NCI-H2081 (cell line): ENCODE measurements at places on chromosomes 12 and 14.
A peak's percentile ranks its signal among the peaks of the same experiment; 100 is the strongest.

DNA sequence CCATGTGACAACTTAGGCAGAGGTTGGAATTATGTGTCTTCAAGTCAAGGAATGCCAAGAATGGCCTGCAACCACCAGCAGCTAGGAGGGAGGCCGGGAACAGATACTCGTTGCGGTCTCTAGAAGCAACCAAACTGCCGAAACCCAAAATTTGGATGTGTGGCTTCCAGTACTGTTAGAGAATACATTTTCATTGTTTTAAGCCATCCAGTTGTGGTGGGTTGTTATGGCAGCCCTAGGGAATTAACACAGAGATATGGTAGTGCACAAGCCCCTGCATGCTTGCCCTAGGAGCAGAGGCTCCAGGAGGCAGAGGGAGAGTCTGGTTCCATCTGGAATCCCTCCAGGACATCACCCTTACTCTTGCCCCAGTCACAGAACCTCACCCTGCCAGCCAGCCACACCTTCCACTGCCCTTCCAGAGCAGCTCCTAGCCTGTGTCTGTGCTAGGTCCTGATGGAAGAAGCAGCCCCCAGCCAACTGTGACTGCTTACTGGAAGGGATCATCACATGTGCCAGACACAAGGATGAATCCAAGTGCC, 19.5 kb downstream of the PITPNM2 start:
- DNase-seq, result no peak

- no peak for DNase-seq
Observed at GRCh38 chr12:63208956-63209355, 58.0 kb upstream of the AVPR1A start.

DNA sequence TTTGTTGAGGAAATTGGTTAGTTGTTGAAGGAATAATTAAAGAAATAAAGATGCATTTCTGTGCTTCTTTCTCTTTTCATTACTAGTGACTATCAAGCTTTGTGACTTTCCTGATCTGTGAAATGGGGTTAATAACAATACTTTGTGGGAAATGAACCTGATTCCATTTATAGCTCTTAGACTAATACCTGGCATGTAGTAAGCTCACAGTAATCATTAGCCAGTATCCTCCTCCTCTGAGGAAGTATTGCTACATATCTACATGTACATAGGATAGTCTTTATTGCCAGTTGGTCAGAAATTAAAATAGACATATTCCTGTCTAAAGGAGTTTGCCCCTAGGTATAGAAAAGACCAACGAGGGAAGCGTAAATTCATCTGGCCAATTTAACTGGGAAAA, 1.8 kb upstream of the CCDC198 start:
- no peak for DNase-seq

DNA sequence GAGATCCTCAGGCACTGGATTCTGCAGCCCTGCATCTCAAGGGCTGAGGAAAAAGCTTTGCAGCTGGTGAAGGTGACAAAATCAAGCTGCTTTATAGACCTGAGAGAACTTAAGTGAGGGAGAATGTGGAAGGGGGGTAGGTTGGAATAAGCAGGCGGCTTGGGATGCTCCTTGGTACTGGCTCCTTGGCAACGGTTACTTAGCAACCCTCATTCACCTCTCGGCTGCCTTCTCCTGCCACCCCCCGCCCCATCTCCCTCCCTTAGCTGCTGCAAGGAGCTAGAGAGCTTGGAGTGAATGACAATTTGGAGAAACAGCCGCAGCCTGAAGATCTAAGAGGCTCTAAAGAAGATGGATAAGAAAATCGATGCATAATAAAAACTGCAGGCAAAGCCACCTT, 44.1 kb upstream of the CISTR start:
- DNase-seq, result no peak

DNA sequence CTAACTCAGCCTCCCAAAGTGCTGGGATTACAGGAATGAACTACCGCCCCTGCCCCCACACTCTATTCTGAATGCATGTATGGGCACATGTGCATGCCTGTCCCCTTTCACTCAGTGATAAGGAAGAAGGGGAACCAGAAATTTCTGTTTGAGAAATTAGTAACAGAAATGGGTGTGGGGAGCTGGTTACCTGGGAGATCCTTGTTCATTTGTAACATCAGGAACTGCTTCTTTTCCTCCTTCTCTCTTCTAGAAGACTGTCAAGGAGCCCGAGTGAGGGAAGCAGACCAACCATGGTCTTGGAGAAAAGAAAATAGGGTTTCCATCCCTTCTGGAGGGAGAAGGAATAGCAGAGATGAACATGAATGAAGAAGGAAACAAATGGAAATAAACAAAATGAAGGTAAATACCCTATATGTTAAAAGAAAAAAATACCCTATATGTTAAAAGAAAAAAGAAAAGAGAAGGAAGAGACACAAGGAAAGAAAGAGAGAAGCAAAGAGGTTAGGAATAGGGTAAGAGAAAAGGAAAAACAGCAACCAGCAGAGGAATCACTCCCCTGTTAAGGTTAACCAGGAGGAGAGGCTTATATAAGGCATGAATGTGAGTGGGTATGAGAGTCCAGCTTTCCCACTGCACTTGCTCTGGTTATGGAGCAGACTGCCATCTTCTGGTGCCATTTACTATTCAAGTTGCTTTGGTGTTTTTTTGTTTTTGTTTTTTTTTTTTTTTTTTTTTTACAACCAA, 3.3 kb downstream of the PPP1R3E start:
- DNase-seq, result peak; percentile 58

DNA sequence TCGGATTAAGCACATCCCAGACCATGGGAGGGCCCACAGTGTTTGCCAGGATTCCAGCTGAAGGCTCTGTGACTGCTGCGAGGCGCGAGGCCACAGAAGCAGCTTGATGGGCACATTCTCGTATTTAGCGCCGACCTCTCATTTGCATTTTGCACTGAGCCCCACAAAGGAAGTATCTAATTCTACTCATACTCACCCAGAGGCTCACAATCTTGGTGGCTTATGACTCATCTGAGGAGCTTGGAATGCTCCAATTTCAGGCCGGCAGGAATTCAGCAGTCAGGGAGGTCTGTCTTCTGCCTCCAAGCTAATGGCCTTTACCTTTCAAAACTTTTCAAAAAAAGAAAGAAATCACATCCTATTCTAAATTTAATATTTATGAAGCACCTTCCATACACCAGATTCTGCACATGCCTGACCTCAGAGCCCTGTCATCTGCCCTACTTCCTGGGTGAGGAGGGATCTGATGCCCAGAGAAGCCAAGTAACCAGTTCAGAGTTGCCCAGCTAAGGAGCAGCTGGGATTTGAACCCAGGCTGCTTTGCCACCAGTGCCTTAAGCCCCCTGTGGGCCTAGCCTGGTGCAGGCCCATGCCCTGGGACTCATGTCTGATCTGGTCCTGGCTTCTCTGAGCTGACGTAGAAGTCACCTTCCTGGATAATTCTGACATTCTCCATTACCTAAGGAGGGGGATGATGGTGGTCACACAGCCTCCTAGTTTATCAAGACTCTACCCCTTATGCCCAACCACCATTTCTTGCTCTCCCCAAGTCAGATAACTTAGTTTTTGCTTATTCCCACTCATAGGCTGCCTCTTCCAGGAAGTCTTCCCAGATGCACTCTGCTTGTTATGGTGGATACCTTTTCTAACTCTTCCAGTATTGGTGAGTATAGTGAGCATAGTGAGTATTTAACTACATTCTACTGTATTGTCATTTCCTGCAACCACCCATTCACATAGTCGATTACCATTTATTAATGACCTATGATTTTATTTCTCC, 198.9 kb downstream of the RBM19 start:
- DNase-seq, result no peak

DNA sequence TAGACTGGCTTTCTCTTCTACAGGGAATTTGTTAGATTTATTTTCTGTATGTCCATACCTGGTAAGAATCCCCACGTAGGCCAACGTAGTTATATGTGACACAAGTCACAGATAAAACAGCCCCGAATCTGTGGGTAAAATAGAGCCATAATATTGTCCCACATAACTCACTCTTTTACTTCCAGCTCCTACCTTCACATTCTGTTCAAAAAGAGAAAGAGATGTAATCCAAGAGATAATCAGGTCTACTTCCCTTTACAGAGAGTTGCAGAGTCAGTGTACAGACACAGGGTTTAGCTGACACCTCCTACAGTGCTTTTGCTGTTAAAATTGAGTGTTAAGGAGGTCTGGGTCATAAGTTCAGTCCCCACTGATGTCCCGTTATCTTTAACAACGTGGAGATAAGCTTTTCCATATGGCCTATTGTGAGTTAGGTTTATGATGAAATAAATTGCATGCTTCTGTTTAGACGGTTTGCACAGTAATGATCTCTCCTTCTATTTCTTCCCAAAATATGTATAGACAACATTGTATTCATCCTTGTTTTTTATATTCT, 446.5 kb downstream of the ADAMTS20 start:
- DNase-seq, result no peak

DNA sequence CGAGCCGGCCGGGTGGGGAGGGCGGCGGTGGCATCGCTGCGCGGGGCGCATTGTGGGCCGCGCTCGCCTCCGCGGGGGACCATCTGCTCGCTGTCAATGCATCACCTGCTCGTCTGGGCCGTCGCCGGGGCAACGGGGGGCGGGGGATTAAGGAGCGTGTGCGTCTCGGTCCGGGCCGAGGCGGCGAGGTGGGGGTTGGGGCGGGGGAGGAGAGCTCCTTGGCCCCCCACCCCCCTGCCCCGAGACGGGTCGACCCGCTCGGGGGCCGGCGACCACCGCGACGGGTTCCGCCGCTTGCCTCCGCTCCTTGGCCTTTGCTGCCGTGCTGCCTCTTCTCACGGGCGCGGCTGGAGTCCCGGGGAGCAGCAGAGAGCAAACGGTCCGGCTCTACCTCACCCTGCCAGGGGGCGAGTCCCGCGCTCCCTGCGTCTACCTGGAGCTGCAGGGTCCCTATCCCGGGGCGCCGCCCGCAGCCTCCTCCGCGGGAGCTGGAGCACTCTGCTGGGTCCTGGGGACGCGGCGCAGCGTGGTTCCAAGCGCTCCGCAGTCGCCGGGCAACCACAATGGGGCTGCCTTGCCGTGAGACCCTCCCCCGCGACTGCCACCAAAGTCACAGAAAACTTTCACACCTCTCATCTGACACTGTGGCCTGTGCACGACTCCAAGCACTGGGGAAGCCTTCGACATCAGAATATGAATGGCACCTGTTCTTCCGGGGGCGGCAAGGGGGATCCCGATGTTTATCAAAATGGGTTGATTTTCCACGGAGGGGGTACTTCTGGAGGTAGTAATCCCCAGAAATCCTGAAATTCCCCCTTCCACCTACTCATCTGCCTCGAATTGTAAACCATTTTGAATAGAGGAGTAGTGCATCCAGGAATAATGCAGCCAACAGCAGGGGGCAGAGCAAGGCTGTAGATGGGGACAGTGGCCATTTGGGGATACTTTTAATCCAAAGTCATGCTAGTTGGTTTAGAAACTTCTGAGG, at the start of gene C12orf42:
Gene C12orf42, minus strand, starts transcription at position 500 of the 988 bp plus-strand sequence. CDS start 17,542 bp downstream, outside the sequence.
- peak; percentile 94 for DNase-seq

GRCh38 chr12:124774462-124775167, 89.0 kb downstream of the SCARB1 start:
- DNase-seq, result no peak

DNA sequence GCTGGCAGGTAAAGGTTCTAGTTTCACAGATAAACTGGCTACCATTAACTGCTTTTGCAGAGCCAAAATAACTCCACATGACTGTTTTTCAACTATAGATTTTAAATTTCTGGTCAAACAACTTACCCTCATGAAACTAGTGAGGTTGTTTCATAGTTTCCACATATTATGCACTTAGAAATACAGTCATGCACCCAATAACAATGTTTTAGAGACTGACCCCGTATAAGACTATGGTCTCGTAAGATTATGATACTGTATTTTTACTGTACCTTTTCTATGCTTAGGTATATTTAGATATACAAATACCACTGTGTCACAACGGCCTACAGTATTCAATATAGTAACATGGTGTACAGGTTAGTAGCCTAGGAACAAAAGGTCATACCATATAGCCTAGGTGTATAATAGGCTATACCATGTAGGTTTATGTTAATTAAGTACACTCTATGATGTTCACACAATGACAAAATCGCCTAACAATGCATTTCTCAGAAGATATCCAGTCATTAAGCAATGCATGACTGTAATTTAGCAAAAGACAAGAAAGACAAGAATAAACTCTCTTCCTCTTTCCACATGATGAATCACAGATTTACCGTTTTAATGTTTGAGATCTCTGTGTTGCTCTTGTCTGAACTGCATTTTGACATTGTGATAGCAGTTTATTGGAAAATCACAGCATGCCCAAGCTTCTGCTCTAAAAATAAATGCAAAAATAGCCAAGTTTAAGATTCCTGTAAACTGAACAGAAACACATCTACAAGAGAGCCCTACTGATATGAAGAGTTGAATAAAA, 17.1 kb downstream of the DICER1 start:
- DNase-seq, result no peak

DNA sequence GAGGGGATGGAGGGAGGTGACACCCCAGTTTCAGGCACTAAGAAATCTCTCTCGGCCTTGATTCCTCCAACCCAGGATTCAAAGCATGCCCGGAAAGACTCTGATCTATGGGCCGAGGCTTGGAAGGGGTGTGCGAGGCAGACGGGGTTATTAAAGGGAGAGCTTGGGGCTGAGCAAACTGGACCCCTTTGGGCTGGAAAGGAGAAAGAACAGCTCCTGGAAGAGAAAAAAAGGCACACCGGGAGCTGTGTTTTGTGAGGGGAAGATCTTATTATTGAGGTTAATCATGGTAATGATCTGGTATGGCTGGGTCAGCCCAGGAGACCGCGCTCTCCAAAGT, 5.7 kb upstream of the HOXC4 start:
- no peak for DNase-seq

- DNase-seq, result no peak
Observed at GRCh38 chr12:132603240-132604150, 6.9 kb downstream of the LRCOL1 start.

DNA sequence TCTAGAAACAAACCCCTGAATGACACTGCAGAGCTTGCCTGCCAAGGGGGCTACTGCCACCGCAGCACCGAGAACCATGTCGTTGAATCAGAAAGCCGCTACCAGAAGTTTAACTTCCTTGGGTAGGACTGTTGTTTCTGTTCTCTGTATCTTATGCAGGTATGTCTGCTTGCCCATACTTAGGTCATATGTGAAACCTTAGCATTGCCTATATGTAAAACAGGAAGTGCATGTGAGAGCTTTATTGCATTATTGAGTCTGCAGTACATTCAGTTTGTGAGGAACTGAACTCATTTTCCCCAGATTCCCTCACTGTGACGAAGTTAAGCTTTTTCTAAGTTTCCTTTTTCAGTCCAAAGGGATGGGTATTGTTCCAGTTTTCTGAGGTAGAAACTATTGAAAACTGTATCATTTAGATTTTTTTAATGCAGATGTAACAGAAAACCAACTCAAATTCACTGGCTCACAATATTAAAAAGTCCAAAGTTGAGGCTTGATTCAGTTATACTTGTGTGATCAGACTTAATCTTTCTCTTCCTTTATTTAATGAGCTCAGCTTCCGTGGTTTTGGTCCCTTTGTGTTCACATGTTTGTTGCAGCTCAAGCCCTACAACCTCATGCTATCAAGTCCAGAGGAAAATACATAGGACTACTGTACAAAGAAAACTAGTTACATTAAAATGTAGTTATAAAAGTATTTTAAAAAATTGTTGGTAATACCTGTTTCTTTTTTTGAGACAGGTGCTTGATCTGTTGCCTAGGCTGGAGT, 6.9 kb downstream of the FBXO34 start:
- no peak for DNase-seq
